ENCODE measurements at places on chromosomes 11 and 22. TPM values are rescaled to one million over a fixed set of nuclear protein-coding genes. Genes with fewer than 3 reads are reported as not detected.
A peak's percentile ranks its signal among the peaks of the same experiment; 100 is the strongest.

GRCh38 chr11:108198833-108199232 lies 23.6 kb downstream of the NPAT start:
- H3K27me3 ChIP-seq, result no peaks in the 10 kb centered on the region
- H3K4me1 ChIP-seq, result no peaks in the 10 kb centered on the region
- peak; percentile 65 for DNase-seq
- H3K36me3 ChIP-seq, result no peaks in the 10 kb centered on the region
- no peak overlapping the region for H3K27ac ChIP-seq
- H3K4me3 ChIP-seq, result no peak overlapping the region

DNA sequence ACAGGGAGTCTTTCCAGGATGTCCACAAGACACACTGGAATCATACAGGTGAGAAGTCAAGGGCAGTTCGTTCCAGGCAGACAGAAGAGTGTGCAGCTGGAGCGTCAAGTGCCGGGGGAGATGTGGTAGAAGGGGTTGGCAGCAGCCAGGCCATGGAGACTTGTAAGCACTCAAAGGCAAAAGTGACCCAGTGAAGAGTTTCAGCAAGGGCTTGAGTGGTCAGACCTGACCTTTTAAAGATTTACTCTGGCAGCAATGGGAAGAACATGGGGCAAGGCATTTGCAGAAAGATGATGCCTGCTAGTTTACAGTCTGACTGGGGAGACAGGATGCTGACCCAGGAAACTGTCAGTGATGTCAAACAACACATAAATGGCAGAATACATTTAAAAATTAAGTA lies 29.0 kb downstream of the P4HA3 start:
- H3K27me3 ChIP-seq, result no peaks in the 10 kb centered on the region
- no peaks in the 10 kb centered on the region for H3K4me1 ChIP-seq
- DNase-seq, result no peak
- H3K36me3 ChIP-seq, result no peaks in the 10 kb centered on the region
- H3K27ac ChIP-seq, result no peak overlapping the region

DNA sequence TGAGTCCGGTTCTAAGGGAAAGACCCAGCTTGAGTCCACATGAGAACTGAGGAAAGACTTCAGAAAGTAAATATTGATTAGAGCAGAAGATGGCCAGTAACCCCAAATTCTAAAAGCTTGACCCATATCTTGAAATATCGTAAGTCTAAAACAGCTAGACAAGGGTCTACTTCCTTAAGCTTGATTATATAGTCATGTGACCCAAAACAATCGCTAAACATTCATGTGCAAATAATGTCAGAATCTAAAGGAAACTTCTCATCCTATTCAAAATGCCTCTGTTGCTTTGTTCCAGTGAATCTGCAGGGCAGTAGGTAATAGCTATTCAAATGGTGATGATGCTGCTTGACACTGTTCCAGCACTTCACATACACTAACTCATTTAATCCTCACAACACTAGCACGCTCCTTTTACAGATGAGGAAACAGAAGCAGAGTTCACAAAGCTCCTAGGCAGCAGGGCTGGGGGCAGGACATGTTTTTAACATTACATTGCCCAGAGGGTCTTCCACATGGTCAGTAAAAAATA lies 52.6 kb downstream of the TCF20 start:
- no peak for DNase-seq
- H3K36me3 ChIP-seq, result no peaks in the 10 kb centered on the region
- H3K27ac ChIP-seq, result no peak overlapping the region

GRCh38 chr22:48600681-48601080 lies 1227.0 kb downstream of the BRD1 start:
- H3K27me3 ChIP-seq, result no peaks in the 10 kb centered on the region
- DNase-seq, result no peak
- no peaks in the 10 kb centered on the region for H3K36me3 ChIP-seq
- no peaks in the 10 kb centered on the region for H3K4me1 ChIP-seq
- no peak overlapping the region for H3K4me3 ChIP-seq

GRCh38 chr11:73405146-73405510 lies 28.9 kb downstream of the RELT start:
- no peak overlapping the region for H3K27ac ChIP-seq
- no peaks in the 10 kb centered on the region for H3K36me3 ChIP-seq
- no peak for DNase-seq
- H3K4me3 ChIP-seq, result no peak overlapping the region

- no peaks in the 10 kb centered on the region for H3K36me3 ChIP-seq
- no peak overlapping the region for H3K27ac ChIP-seq
- no peaks in the 10 kb centered on the region for H3K27me3 ChIP-seq
- H3K4me1 ChIP-seq, result no peaks in the 10 kb centered on the region
Observed at GRCh38 chr11:112316971-112317370, 56.3 kb upstream of the PLET1 start.

GRCh38 chr11:32630844-32631243 lies 47.2 kb downstream of the EIF3M start:
- no peaks in the 10 kb centered on the region for H3K36me3 ChIP-seq
- no peak overlapping the region for H3K27ac ChIP-seq
- no peak for DNase-seq

DNA sequence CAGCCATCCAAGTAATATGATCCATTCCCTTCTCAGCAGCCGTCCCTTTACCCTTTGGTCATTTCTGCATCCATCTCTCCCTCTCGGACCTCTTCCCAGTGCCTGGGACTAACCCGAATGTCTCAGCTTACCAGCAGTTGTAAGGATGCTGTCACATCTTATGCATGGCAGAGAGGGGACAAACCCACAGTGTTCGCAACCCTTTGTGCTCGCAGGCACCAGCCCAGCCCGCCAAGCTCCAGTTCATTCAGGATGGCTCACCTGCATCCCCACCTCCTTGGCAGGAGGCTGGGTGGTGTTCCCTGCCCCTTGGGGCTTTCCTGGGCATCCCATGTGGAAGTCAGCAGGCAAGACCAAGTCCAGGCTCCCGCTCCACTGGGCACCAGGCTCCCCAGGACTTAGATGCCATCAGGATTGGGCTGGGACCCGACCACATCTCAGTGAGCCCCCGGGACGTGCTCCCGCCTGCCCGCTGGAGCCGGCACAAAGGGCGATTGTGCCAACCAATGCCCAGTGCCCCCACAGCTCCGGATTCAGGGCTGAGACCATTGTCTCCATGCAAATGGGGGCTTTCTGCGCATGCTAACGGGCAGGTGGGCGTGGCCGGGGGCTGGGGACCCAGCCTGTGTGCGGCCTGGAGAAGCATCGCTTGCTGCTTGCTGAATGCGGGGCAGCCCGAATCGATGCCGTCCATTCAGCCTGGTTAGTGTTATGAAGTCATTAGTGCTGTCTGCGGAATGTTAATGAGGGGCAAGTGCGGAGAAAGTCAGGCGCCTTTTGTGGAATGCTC lies 108.6 kb downstream of the KCNQ1OT1 start:
- no peak overlapping the region for H3K4me3 ChIP-seq
- DNase-seq, result no peak
- no peaks in the 10 kb centered on the region for H3K36me3 ChIP-seq
- no peaks in the 10 kb centered on the region for H3K4me1 ChIP-seq
- no peak overlapping the region for H3K27ac ChIP-seq
- H3K27me3 ChIP-seq, result no peaks in the 10 kb centered on the region

DNA sequence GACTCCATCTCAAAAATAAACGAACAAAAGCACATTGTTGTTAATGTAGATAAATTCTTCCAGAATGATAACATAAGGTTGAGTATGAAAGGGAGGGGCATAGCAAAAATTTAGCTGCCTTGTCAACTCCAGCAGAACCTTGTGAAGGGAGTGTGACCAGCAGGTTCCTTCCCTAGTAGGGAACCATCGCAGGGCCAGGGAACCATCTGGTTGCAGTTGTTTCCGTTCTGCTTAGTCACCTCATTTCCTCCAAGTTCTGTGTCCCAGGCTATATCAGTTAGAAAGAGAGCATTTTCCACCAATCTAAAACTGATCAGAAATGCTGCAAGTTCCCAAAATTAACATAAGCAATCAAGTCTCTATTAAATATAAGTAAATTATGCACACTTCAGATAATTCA lies 126.7 kb upstream of the BLID start:
- H3K4me3 ChIP-seq, result no peak overlapping the region
- no peaks in the 10 kb centered on the region for H3K36me3 ChIP-seq
- DNase-seq, result no peak
- no peaks in the 10 kb centered on the region for H3K4me1 ChIP-seq
- no peak overlapping the region for H3K27ac ChIP-seq

GRCh38 chr22:17939579-17939978 lies 84.8 kb downstream of the MICAL3 start:
- no peak for DNase-seq
- peaks cover 28% of the 10 kb centered on the region for H3K4me1 ChIP-seq
- H3K27me3 ChIP-seq, result no peaks in the 10 kb centered on the region

- no peaks in the 10 kb centered on the region for H3K27me3 ChIP-seq
- no peak for DNase-seq
- H3K27ac ChIP-seq, result no peak overlapping the region
- H3K4me1 ChIP-seq, result peaks cover 7% of the 10 kb centered on the region
- H3K4me3 ChIP-seq, result no peak overlapping the region
Observed at GRCh38 chr11:74256378-74257133, 54.9 kb downstream of the P4HA3 start.

DNA sequence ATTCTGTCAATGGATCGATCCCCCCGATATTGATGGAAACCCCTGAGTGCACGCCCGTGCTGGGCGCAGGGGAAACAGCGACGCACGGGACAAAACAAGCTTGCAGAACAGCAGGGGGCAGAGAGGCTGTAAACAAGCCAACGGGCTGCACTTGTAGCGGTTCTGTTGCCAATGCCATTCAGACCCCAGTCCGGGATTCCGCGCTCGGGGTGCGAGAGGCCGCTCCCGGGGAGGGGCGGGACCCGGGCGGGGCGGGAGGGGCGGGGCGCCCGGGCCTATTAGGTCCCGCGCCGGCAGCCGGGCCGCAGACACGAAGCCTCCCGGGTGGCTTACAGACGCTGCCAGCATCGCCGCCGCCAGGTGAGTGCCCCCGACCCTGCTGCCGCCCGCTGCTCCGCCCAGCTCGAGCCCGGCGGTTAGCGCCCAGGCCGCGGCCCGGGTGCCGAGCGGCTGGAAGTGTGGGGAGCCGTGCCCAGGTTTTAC lies at the start of gene BIK:
TSS of gene BIK (plus strand) at position 307 of the 483 bp plus-strand sequence. CDS start 13,273 bp downstream, outside the sequence.
- H3K27me3 ChIP-seq, result no peaks in the 10 kb centered on the region
- H3K4me1 ChIP-seq, result peaks cover 5% of the 10 kb centered on the region
- no peak within 1 kb of the TSS for H3K27ac ChIP-seq

DNA sequence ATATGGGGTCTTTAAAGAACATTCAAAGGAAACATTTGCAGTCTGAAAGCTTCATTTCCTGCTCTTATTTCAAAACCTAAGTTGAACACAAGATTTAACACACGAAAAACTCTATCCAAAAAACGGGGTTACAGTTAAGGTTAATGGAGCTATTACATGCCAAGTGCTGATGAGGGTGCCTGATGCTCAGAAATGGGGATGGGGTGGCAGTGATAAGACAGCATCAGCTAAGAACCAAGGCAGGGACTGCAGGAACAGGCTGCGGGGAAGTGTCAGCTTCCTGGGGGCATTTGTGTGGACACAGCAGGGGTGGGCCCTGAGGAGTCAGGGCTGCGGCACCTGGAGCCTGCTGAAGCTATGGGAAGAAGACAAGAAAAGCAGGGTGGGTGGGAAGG lies 12.2 kb downstream of the DGCR2 start:
- no peaks in the 10 kb centered on the region for H3K27me3 ChIP-seq
- no peak overlapping the region for H3K27ac ChIP-seq
- peaks cover 10% of the 10 kb centered on the region for H3K4me1 ChIP-seq
- DNase-seq, result no peak
- no peak overlapping the region for H3K4me3 ChIP-seq

- peak overlapping the region; percentile 99 for H3K27ac ChIP-seq
- H3K36me3 ChIP-seq, result no peaks in the 10 kb centered on the region
- DNase-seq, result peak; percentile 52
- H3K27me3 ChIP-seq, result no peaks in the 10 kb centered on the region
- peak overlapping the region; percentile 91 for H3K4me3 ChIP-seq
- peaks cover 9% of the 10 kb centered on the region for H3K4me1 ChIP-seq
Observed at GRCh38 chr11:124799348-124800225, 619 bp downstream of the MSANTD2 start.

GRCh38 chr11:80698637-80699036 lies 1257.8 kb upstream of the TENM4 start:
- no peaks in the 10 kb centered on the region for H3K4me1 ChIP-seq
- no peak overlapping the region for H3K27ac ChIP-seq
- H3K27me3 ChIP-seq, result no peaks in the 10 kb centered on the region
- H3K36me3 ChIP-seq, result no peaks in the 10 kb centered on the region
- H3K4me3 ChIP-seq, result no peak overlapping the region
- no peak for DNase-seq

DNA sequence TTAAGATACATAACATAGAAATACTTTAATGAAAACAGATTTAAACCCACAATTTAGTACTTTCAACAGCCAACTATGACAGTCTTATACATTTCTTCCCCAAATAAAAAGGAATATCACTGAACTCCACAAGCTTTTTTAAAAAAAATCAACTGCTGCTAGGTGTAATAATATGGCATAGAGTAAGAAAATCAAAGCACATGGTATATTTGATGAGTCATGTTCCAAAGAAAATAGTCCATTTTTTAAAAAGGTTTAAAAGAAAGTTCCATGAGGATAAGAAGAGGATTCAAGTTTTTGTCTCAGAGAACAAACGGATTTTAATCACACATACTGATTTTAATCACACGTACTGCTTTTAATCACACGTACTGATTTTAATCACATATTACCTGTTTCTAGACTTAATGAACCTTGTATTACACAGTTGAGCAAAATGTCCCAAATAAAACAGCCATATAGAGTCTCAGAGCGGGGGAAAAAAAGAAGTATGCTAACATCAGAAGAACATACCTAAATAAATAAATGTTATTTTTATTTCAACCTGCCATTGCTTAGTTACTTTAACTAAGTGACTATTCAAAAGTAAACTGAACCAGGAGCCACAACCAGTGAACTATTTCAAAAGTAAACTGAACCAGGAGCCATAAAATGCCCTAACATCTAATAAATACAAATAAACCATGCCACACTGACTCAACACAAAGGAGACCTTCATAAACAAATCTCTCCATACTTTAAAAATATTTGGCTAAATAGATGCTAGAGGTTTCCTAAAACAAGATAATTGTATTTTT lies 198.4 kb downstream of the SBF2 start:
- peaks cover 3% of the 10 kb centered on the region for H3K4me1 ChIP-seq
- H3K4me3 ChIP-seq, result no peak overlapping the region
- H3K27ac ChIP-seq, result no peak overlapping the region
- H3K27me3 ChIP-seq, result no peaks in the 10 kb centered on the region

DNA sequence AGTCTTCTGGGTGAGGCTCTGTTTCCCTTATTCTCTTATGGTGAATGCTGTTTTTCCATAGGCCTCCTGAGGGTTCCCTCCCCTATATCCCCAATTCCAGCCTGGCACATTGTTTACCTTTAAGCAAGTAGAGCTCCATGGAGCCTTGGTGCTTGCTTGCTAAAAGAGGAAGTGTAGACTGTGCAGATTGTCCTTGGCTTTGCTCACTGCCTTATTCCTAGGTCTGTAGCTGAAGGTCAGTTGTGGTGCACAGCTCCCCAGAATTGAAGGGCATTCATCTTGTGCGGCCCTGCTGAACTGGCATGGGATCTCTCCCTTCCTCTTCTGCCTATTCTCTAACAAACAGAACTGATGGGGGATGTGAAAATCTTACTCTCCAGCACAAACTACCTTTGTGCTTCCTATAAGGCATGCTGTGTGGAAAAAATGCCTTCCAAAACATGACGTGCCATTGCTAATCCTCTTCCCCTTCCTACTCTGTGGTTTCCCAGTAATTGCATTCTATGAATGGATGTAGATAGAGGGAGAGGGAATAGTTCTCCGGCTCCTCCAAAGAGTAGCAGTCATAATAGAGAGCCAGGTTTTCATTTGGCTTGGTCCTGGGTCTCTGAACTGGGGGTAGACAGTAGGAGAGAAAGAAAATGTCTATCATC lies 34.2 kb upstream of the PLET1 start:
- H3K27me3 ChIP-seq, result no peaks in the 10 kb centered on the region
- peaks cover 1% of the 10 kb centered on the region for H3K4me1 ChIP-seq
- no peak for DNase-seq

SERPING1 gene
- 53.6 TPM for total RNA-seq

FGF4 gene
- total RNA-seq, result 0.87 TPM

ARHGAP8 gene
- total RNA-seq, result 15.0 TPM

CSF2RB gene
- 2.3 TPM for total RNA-seq

KRTAP5-8 gene
- total RNA-seq, result 0.39 TPM

CRYBB2 gene
- 5.2 TPM for total RNA-seq

ANO1 gene
- total RNA-seq, result 10.3 TPM
